NCI-H1417 treated with DMSO at 0.1 percent for 48 hours (cell line): ENCODE measurements at places on chromosomes 5 and 9.

DNA sequence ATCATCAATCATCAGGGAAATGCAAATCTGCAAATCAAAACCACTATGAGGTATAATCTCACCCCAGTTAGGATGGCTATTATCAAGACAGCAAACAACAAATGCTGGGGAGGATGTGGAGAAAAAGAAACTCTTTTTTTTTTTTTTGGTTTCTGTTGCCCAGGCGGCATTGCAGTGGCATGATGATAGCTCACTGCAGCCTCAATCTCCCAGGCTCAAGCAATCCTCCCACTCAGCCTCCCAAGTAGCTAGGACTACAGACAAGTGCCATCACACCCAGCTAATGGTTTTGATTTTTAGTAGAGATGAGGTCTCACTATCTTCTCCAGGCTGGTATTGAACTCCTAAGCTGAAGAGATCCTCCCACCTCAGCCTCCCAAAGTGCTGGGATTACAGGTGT, 5.4 kb upstream of the CNTRL start:
- DNase-seq, result no peak

GRCh38 chr9:82560457-82560904, 502.5 kb downstream of the RASEF start:
- peak; percentile 90 for DNase-seq

DNA sequence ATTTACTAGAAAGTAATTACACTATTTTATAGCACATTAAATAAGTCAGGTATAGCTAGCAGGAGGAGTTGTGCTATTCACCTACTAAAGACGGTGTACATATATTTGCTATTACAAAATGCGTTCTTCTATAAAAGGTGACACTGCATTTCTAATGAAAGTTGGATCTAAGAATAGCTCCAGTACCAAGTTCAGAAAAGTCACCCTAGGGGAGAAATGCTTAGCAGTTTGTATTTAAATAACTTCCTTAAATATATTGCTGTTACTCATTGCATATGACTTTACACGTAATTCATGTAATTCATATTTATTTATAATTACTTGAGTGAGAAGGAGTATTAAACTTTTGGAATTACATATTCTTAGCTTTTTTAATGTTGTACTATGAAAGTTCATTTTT, 7.0 kb upstream of the SUB1 start:
- DNase-seq, result no peak

- DNase-seq, result peak; percentile 54
Measured at GRCh38 chr5:14326035-14326903, 183.1 kb downstream of the TRIO start.

DNA sequence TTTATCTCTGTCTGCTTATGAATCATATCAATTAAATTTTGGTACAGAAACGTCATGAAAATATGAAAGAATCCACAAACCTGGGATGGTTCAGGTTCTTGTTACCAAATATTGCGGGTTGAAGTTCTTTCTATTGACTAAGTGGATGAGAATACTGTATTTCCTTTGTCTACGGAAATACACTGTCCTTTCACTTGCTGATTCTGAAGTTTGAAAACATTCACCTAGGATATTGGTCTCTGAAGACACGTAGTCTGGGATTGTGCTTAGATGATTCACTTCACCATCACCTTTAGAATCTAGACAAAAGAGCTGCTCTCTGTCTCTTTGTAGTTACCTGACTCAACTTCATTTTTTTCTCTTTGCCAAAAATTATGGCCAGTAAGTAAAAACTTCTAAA, 222.4 kb downstream of the FBN2 start:
- no peak for DNase-seq

- no peak for DNase-seq
Measured at GRCh38 chr5:149593370-149593769, 12.1 kb downstream of the ARHGEF37 start.

DNA sequence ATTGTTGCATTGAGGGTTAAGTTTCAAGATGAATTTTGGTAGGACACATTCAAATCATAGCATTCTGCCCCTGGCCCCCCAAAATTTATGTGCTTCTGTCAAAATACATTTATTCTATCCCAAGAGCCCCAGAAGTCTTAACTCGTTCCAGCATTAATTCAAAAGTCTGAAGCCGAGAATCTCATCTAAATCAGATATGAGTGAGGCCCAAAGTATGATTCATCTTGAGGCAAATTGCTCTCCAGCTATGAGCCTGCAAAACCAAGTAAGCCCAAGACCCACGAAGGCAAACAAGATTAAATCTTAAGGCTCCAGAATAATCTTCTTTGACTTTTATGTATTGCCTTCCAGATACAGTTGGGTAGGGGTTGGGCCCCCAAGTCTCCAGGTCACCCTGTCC, 19.2 kb downstream of the TNPO1 start:
- DNase-seq, result no peak

DNA sequence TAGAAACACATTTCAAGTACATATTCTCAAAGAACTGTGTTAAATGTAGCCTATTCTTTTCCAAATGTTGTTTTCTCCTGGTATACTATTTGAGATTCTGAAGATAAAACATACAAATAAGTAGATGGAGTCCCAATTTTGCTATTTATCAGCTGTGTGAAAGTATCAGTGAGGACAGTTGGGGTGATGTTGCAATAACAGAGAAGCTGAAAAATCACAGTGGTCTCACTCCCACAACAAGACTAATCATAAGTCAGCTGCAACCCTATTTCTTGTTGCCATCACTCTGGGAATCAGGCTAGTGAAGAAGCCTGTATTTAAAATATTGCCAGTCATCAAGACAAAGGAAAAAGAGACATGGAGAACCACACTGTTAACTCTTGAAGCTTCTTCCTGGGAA, 25.9 kb upstream of the LURAP1L start:
- DNase-seq, result no peak

- DNase-seq, result no peak
Measured at GRCh38 chr9:92440751-92441046, 16.4 kb upstream of the OMD start.

GRCh38 chr5:15831408-15831807, 331.4 kb downstream of the FBXL7 start:
- no peak for DNase-seq

DNA sequence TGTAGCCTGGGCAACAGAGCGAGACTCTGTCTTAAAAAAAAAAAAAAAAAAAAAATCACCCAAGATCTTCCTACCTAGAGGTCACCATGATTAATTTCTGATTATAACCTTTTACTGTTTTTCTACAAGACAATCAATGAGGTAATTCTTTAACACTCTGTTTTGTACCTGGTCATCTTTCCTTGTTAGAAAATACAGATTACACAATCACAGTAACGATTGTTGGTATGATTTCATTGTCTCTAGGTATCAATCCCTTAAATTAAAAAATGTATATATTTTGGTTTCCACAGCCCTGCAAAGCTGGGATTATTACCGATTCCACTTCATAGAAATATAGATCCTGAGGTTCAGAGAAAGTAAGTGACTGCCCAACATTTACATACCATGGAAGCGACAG, 8.3 kb upstream of the ATG10 start:
- no peak for DNase-seq

- DNase-seq, result no peak
Measured at GRCh38 chr9:119369680-119370366, 588 bp upstream of the BRINP1 start.

DNA sequence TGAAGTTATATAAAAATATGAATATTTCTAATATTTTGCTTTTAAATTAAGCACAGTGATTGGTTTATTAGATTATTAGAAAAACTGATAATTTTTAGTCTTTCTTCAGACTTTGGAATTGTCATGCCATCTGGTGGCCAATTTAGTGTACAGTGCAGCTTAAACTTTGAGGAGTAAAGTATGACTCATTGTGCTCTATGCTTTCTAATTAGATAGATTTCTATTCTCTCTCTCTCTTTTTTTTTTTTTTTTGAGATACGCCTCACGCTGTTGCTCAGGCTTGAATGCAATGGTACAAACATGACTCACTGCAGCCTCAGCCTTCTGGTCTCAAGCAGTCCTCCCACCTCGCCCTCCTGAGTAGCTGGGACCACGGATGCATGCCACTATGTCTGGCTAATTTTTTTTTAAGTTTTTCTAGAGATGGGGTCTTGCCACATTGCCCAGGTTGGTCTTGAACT, 42.1 kb upstream of the GPR21 start:
- DNase-seq, result no peak

DNA sequence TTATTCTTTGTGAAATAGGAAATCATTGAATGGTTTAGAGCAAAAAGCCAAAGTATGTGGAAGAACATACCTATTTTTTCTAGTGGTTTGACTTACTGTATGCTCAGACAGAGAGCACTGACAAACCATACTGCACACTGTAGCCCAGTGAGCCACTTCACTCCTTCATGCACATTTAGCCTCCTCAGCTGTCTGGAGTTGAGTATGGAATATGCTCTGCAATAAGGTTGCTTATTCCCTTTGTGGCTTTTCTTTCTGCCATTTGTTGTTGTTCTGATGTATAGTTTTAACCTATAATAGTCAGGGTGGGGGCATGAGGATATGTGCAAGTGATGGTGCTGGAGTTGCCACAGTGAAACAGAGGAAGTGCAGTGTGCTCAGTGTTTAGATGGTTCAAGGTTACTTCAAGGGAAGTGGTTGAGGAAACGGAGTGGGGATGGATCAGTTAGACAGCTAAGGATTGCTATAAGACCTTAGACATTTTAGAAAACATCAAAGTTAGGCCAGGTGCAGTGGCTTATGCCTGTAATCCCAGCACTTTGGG, 100.7 kb downstream of the CDC42SE2 start:
- no peak for DNase-seq

GRCh38 chr5:88956416-88956815, 73.4 kb upstream of the MEF2C start:
- no peak for DNase-seq

DNA sequence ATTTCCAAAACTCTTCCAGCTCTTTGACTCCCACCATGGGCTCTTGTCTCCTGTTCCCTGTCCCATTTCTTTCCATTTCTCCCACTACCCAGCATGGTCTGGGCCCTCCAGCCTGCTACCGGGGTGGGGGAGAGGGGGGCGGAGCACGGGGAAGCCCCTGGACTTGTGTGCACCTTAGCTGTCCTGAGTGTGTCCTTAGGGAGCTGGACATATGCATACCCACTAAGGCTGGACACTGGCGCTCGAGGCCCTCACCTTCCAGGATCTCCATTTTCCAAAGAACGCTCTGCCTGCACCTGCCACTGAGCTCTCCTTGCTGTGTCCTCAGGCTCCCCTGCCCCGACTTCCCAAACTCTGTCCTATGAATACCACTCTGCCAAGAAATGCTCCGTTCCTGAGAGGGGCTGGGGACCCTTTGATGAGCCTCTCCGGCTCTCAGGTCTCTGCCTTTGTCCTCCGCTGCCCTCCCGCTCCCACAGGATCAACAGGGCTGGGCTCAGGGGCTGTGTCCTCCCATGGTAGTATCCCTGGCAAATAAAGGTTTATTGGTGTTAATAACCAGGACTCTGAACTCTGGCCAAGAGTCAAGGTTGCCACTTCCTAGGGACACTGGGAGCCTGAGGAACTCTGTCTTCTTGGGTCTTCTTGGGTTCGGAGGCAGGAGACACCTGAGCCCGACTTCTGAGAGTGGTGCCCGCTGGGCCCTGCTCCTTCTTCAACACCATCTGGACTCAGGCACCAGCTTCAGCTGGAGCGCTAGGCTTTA, 831 bp upstream of the SHROOM1 start:
- DNase-seq, result no peak

DNA sequence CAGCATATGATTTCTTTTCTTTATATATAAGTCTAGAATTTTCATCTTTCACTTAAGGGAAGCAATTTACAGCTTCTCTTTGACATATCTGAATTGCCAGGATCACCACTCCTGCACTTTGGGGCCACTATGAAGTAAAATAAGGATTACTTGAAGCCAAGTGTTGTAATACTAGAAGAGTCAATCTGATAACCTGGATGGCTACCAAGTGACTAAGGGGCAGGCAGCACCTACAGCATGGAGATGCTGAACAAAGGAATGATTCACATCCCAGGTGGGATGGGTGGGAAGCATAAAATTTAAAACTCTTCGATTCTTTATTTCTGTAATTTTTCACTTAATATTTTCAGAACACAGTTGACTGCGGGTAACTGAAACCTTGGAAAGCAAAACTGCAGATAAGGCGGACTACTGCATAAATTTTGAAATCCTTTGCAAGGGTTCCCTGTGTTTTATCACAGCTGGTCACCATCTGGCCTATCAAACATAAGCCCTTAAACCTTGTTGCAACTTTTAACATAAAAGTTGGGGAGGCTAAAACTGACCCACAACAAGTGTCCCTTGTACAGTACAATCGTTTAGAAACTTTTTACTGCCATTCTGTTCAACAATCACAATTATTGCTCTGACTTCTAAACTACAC, 31.2 kb downstream of the NR3C1 start:
- DNase-seq, result no peak

DNA sequence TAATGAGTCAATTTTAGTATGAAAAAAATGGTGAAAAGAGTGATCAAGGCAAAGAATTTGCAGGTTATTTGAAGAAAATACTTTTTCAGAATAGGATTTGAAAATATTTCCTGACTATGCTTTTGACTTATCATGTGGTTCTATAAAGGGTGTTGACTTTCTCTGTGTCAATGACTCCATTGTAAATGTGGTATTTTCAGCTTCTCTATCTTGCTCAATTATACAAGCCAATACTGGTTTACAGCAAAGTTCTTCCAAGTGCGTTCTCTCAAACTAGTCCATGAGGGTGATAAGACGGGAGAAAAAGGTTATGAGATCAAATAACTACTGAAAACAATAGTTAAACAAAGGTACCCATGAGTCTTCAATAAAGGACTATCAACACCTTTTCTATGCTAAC, 21.7 kb downstream of the IL33 start:
- no peak for DNase-seq

GRCh38 chr9:132985489-132985888, 7.0 kb downstream of the GFI1B start:
- DNase-seq, result no peak

GRCh38 chr5:118558871-118559270, 429.5 kb downstream of the DTWD2 start:
- no peak for DNase-seq

DNA sequence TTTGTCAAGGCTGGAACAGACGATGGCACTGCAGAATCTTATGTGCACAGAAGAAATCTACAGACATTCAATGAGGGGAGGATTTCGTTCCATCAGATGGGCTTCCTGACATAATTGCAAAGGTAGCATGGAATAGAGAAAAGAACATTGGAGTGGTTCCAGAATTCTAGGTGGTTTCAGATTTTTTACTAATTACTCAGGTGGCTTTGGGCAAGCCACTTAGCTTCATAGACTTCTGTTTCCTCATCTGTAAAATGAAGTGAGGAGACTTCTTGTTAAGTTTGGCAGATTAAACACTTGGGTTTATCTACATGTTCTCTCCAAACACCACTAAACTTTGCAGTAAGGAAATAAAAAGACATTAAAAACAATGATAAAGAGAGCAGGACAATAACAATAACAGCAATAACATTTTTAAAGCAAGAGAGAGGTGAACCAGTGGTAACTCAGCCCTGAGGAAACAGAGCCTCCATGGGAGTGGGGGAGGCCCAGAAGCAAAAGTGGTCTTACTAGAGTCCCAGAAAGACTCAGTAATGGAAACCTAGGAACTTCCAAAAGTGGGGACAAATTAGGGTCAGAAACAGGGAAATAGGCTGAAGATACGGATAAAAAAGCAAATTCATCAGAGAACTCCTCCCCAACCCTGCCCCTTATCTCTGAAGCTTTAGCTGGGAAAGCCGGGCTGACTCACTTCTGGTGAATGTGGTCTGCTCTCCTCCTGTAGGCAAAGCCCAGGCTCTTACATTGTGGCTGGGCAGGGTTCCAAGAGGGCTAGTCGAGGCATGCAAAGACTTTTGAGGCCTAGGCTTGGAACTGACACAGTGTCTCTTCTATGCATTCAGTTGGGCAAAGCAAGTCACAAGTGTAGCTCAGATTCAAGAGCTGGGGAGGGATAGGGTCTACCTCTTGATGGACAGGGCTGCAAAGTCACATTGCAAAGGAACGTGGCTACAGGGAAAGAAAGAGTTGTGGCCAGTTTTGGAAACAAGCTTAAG, 11.8 kb upstream of the ACTBL2 start:
- no peak for DNase-seq
